ENCODE measurements at places on chromosomes 3 and 15.

DNA sequence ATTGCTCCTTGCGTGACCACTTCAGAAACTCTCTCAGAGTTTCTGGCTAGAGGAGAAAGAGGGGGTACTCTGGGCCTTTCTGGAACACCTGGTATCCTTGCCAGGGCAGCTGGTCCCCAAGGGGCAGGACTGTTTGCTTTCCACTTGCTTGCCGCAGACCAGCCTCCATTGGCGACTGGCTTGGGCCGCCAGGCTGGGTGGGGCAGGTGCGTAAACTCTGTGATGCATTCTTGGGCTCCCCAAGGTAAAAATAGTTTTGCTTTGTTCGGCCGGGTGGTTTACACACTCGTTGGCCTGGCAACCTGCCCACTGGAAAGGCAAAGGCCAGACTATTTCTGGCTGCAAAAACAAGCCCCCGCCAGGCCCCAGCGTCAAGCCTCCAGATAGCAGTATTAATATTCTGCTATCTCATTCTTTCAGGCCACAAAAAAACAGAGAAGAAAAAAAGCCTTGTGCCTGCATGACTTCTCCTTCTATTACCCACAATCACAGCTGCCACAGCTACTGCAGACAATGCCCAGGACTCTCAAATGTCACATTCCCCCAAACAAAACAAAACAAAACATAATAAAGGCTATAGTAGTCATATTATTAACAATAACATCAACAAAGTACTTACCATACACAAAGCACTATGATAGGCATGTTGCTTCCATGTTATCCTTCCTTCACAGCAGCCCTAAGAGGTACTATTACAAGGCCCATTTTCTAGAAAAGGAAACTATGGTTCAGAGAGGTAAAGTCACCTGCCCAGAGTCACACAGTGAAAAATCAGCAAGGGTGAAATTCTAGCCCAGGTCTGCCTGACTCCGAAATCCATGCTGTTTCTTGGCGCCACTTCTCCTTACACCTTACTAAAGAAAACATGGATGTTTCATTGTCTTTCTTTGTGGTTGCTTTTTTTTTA is 14.0 kb upstream of the SSUH2 start:
- no peak for DNase-seq

DNA sequence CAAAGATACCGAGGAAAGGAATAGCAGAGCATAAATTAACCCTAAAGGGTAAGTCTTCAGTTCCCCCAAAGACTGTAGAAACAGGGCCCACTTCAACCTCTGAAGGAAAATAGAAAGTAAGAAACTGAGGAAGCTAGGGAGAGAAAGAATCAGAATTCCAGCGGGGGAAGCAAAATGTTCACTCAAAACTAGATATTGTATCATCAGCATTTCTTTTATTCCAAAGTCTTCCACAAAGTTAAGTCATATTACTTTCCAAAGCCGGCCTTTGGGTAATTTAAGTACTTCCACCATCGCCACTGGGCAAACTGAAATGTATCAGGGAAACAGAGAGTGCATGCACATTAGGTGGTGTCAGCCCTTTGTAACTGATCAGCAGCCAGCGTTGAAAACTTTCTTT is 88.3 kb downstream of the RSL24D1 start:
- no peak for DNase-seq

DNA sequence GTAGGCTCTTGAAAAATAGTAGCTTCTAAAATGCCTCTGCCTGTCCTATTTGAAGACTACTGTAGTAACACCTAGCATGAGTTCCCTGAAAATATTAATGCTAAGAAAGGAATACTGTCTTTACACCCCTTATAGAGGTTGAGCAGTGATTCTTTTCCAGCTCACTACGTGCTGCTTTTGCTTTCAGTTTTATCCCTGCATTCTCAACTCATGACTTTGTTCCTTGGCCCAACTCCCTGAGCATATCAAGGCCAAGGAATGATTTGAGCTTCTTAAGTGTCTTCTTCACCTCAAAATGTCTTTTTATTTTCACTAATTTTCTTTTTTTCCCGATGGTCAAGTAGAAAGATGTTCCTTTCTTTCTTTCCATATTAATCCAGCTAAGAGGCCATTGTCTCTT is 16.5 kb upstream of the P2RY13 start:
- DNase-seq: no peak

- DNase-seq: no peak
Measured at GRCh38 chr15:101156061-101156460, 95.8 kb downstream of the CHSY1 start.

- DNase-seq: no peak
Measured at GRCh38 chr3:34202975-34203374, 404.5 kb downstream of the PDCD6IP start.

DNA sequence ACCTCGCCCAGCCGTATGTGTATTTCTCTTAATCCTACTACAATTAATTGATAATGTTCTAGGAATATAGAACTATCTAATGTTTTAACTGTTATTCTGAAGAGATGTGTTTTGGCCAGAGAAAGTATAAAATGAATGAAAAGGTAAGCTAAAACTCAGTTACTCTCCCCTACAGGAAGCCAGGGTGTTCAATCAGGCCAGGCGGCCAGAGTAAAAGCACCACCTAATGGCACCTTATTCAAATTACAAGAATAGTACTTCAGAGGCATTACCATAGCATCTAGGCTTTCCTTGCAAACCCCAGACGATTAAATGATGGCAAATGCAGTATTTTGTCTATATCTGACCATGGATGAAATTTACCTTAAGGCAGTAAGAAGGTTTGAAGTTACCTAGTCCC is 10.4 kb downstream of the SLC12A8 start:
- DNase-seq: no peak

- DNase-seq: no peak
Measured at GRCh38 chr3:45700570-45701073, 11.4 kb downstream of the SACM1L start.

GRCh38 chr3:141754032-141754431 is 9.2 kb upstream of the GRK7 start:
- no peak for DNase-seq

DNA sequence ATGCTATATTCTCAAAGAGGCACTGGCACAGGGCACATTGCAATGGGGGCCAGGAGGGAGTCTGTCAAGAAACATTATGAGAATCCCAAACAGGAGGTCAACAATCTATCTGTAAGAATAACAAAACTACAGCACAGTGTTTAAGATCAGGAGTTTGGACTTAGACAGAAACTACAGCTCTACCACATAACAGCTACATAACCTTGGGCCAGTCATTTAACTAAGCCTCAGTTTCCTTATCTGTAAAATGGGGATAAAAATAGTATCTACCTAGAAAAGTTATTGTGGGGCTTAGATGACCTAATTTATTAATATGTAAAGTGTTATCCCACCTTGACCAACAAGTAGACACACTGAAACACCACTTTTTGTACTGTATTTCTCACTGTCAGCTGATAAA is 9.9 kb downstream of the B4GALT4 start:
- no peak for DNase-seq

- DNase-seq: no peak
Measured at GRCh38 chr3:128066114-128066513, 13.9 kb downstream of the SEC61A1 start.

DNA sequence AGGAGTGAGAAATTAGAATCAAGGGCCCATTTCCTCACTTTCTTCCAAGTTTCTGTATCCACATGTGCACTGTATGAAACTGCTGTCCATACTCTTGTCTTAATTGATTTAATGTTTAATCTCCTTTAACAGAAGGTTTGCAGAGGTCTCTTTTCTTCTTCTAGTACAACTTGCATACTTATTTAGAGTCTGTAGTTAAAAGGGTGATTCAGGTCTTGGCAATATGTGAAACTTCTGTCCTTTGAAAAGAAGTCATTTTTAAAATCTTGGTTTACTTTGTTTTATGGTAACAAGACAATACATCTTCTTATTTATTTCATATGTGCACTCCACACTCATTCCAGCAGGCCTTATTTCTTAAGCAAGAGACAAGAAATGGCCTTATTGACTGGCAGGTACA is 25.8 kb downstream of the TMEM45A start:
- DNase-seq: no peak

DNA sequence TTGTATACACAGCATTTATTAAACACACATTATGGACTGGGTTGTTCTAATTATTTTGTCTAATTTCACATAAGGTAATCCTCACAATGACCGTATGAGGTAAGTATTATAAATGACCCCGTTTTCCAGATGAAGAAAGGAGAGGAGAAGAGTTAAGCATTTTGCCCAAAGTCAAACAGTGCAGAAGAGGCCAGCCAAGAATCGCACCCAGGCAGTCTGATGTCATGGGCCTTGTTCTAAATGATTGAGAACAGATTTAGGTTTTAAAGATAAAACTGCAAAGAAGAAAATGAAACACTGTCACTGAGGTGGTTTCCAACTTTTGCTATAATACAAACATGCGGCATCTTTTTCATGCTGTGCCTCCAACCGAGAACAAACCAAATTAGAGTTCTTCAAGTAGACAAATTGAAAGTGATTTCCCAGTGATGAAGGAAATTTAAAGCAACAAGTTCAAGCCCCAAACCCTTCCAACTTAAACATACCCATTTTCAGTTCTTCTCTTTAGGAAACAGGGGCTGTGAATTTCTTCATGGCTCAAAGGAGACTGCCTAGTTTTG is 155.3 kb downstream of the THRB start:
- DNase-seq: no peak

DNA sequence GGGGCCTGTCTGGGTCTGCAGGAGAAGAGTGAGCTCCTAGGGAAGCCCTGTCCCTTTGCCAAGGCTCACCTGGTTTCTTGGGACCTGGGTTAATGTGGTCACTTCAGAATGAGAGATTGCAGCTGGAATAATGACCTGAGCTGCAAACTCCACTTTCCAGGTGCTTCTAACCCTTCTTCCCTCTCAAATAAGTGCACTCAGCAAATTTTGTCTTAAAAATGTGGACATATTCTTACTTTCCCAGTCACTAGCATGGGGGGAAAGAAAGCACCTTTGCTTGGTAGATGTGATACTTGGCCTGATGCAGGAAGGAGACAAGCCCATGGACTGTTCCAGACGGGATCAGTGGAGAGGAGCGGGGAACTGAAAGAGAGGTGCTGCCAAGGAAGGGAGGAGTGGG is 38.9 kb upstream of the CDCP1 start:
- DNase-seq: no peak

GRCh38 chr3:111336511-111336910 is 205.5 kb upstream of the CD96 start:
- DNase-seq: no peak

DNA sequence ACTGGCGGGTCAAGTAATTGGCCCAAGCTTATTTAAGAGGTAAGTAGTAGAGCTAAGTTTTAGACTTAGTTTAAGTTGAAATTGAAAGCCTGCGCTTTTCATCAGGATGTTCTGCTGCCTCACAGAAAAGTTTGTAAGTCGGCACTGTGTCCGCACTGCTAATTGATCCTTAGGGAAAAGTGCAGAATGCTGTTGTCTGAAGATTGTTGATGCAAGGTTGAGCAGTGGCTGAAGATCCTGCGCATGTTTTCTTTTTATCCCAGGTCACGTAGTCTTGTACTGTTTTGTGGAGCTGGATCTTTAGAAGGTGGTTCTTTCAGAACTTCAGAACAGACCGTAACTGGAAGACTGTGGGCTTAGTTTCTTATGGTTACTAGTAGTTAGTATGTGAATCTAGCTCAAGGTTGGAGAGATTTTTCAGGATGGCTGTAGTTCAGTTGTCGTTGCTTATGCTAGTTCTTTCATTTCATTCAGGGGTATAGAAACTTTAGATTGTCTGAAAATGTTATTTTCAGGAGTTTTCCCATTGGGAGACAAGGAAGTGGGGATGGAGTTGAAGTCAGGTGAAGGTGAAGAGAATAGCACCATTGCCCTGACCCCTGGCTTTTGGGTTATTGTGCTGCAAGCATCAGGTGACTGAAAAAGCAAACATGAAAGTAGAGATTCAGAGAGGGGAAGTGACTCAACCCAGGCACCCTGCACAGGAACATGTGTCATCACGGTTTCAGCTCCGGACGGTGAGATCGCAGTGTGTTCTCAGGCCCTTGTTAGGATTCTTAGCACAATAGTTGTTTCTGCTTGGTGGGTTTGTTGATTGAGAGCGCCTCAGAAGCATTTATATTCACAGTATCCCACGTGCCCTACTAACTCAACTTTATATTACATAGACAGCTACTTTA is 32.8 kb downstream of the AKAP13 start:
- no peak for DNase-seq

- DNase-seq: no peak
Measured at GRCh38 chr15:98689431-98689861, 41.1 kb downstream of the IGF1R start.

DNA sequence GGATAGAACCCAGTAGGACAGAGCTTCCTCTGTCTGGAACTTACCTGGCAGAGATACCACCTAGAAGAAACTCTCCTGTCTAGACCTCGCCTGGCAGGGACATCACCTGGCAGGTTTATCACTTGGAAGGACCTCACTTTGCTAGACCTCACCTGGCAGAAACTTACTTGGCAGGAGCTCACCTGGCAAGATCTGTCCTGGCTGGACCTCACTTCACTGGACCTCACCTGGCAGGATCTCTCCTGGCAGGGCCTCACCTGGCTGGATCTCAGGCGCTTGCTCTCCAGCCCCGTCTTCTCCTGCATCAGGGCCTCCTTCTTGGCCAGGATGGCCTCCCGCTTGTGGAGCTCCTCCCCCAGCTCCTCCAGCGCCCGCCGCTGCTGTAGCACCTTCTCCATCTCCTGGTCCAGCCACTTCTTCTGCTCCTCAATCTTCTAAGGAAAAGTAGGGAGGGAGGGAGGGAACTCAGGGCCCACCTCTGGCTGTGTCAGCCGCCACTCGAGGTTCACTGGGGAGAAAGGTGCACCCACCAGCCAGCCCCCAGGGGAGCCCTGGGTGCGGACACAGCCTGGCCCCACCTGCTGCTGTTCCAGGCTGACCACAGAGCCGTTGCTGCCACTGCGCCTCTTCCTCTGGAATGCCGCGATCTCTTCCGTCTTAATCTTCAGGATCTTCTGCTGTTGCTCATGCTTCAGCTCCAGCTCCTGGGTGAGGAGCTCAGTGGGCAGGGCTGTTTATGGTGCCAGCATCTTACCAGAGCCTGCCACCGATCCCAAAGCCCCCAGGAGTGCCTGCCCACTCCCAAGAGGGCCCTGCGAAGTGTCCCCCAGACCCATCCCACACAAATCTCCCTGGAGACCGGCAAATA is 22.5 kb downstream of the KIF7 start:
- no peak for DNase-seq

GRCh38 chr15:73844356-73844755 is 29.0 kb upstream of the TBC1D21 start:
- DNase-seq: no peak

DNA sequence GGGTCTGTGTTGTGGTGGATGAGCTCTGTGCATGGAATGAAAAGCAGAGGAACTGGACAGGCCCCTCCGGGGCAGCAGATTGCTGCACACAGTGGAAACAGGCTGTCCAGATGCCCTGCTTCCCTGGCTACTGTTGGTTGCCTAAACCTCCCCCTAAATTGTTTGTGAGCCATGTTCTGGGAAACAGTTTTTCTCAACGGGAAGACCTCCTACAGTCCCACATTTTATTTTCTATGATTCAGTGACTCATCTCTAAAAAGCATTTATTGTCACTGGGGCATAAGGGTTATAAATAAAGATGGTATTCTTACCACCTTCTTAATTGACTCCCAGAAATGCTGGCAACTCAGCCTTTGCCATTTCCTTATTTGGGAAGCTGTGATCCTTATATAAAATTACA is 20.3 kb upstream of the PTPN9 start:
- DNase-seq: no peak

DNA sequence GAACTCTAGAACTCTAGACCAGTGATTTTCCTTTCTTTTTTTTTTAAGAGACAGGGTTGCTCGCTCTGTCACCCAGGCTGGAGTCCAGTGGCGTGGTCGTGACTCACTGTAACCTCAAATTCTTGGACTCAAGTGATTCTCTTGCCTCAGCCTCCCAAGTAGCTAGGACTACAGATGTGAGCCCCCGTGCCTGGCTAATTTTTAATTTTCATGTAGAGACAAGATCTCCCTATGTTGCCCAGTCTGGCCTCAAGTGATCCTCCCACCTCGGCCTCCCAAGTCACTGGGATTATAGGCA is 359.6 kb downstream of the SHQ1 start:
- no peak for DNase-seq

Data from NCI-H1694 (cell line).